SK-N-SH (cell line): ENCODE measurements at places on chromosomes 3 and 15. TPM values are rescaled to one million over a fixed set of nuclear protein-coding genes. Genes with fewer than 3 reads are reported as not detected.

DUSP7 gene
- 24.3 and 25.8 TPM in 2 replicates for polyA plus RNA-seq

KBTBD8 gene
- polyA plus RNA-seq: 0.36 and 0.55 TPM in 2 replicates

TMIE gene
- 0.03 and 0.10 TPM in 2 replicates for polyA plus RNA-seq

DNA sequence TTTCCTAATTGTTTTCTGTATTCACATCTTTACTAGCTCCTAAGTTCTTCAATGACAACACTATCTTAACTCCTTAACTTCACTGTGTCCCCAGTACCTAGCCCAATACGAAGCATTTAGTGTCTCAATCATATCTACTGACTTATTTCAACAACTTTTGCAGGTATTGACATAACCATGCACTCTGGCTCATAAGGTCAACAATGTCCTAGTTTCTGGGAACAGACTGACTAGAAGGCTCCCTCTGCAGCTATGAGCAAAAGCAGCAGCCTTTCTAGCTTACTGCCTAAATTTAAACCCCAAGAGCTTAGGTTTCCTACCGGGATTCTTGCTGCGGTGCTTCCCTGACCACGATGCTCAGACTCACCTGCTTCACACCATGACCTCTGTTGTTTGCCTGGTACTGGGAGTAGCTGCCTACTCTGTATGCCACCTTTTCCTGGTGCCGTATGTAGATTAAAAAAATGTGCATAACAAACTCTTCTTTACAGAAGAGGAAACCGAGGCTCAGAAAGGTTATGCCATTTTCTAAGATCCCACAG lies 767.7 kb downstream of the TUSC7 start:
- no peak overlapping the region for H3K4me3 ChIP-seq
- no peaks in the 10 kb centered on the region for H3K27me3 ChIP-seq
- H3K36me3 ChIP-seq: no peaks in the 10 kb centered on the region
- no peak overlapping the region for H3K27ac ChIP-seq
- no peaks in the 10 kb centered on the region; the same call in 1 of the 2 replicates for H3K4me1 ChIP-seq

DNA sequence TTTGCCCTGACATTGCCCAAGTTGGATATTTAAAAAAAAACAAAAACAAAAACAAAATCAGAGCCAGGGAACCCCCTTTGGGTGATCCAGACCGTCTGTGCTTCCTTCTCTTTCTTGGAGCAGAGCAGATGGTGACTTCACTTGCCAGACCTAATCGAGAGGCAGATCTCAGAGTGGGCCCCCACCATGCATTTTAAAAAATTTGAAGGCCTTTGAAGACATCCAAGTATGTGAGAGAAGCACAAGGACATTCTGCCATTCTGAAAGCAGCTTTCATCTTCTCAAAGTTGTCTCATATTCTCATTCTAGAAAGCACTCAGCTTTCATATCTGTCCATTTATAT lies 93.3 kb downstream of the SV2B start:
- no peaks in the 10 kb centered on the region for H3K27me3 ChIP-seq
- peaks cover 3% of the 10 kb centered on the region; the same call in 1 of the 2 replicates for H3K4me1 ChIP-seq
- no peaks in the 10 kb centered on the region for H3K36me3 ChIP-seq

DNA sequence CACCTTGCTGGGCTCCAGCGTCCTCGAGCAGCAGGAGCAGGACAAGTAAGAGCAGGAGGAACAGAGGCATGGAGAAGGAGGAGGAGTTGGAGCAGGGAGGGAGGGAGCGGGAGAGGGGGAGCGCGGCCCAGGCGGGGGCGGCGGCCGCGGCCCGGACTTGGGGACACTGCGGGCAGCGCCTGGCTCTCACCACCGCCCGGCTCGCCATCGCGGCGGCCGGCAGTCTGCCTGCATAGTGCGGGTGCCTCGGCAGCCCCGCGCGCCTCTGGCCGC lies 440 bp downstream of the DCBLD2 start:
- no peaks in the 10 kb centered on the region for H3K36me3 ChIP-seq
- peaks cover 5% of the 10 kb centered on the region for H3K4me1 ChIP-seq
- peak overlapping the region; percentile 82 for H3K27ac ChIP-seq
- H3K4me3 ChIP-seq: peak overlapping the region; percentile 78
- DNase-seq: peak; percentile 77

DNA sequence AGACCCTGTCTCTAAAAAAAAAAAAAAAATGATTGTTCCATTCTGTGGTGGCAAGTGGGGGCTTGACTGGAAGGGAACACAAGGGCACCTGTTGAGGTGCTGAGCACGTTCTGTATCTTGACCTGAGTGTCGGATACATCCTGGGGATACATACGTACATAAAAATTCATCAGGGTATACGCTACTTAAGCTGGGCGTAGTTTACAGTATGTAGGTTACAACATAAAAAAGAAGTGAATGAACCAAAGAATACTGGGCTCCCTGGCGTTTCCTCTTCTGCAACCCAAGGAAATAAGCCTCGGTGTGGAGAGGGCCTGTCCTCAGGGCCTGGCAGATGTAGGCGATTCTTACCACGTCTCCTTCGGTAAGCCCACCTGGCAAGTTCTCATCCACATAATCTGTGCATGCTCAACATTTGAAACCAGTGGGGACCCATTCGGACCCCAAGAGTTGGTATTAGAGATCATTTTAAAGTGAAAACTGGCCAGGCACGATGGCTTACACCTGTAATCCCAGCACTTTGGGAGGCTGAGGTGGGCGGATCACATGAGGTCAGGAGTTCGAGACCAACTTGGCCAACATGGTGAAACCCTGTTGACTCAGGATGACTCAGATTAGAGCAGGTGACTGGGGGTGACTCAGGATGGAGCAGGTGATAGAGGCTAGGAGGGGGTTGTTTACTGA lies 5.1 kb upstream of the MUC20 start:
- no peaks in the 10 kb centered on the region for H3K27me3 ChIP-seq
- H3K36me3 ChIP-seq: no peaks in the 10 kb centered on the region
- H3K4me1 ChIP-seq: no peaks in the 10 kb centered on the region
- DNase-seq: no peak
- no peak overlapping the region for H3K27ac ChIP-seq
- H3K4me3 ChIP-seq: no peak overlapping the region

GRCh38 chr3:25007974-25008658 lies 419.9 kb upstream of the RARB start:
- no peaks in the 10 kb centered on the region for H3K36me3 ChIP-seq
- H3K27me3 ChIP-seq: no peaks in the 10 kb centered on the region
- DNase-seq: no peak
- no peak overlapping the region for H3K27ac ChIP-seq

DNA sequence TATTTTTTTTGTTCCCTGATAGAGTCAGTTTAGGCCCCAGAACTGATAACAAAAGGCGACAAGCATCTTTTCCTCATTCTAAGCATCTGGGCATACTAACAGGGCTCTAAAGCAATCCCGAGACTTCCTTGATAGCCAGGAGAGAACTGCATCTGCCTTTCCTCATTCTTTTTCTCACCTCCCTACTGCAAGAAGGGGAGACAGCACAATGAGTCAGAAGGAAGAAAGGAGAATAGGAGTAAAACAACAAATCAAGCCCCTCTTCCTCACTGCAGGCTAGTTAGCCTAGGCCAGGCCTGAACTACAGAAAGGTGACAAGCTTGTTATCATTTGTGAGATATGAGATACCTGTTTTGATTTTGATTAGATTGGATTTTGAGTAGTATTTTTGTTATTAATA lies 97.9 kb downstream of the NAALADL2 start:
- H3K36me3 ChIP-seq: no peaks in the 10 kb centered on the region
- peaks cover 16% of the 10 kb centered on the region; the same call in 1 of the 2 replicates for H3K4me1 ChIP-seq
- H3K4me3 ChIP-seq: no peak overlapping the region
